DMS79 (cell line): ENCODE measurements at places on chromosomes 13 and 19.
A peak's percentile ranks its signal among the peaks of the same experiment; 100 is the strongest.

GRCh38 chr13:51778392-51778791 lies 25.6 kb downstream of the DHRS12 start:
- DNase-seq, result peak; percentile 32

DNA sequence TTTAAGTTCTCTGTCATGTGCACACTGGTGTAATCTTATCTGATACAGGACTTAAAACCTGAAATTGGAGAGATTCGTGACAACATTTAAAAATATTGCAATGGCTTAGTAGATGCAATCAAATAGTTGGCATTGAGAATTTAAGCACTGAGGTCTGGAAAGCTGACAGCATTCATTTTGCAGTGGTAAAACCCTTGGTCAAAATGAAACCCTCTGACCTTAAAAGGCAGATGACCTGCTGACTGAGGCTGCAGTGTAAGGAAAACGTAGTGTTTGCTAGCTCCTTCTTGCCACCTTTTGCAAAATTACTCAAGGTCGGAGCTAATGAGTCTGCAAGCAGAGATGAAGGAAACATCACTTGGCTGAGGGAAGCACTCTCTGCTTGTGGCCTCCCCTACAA lies 150.6 kb downstream of the KCTD12 start:
- DNase-seq, result no peak

DNA sequence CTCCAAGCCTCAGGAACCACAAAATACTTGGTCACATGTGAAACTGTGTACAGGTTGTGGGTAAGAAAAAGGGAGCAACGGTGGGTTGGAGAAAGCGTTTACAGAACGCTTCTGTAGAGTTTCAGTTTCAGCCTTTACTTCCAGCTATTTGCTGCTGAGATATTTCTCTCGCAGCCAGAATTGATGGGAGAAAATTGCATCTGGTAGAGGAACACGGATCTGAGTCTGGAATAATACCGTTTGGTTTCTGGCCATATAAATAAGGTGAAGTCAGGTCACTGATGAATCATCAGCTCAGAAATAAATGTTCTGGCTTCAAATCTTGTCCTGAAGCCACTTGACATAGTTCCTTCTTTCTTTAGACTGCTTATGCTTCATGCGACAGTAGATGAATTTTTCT lies 20.3 kb upstream of the RFC3 start:
- DNase-seq, result no peak

DNA sequence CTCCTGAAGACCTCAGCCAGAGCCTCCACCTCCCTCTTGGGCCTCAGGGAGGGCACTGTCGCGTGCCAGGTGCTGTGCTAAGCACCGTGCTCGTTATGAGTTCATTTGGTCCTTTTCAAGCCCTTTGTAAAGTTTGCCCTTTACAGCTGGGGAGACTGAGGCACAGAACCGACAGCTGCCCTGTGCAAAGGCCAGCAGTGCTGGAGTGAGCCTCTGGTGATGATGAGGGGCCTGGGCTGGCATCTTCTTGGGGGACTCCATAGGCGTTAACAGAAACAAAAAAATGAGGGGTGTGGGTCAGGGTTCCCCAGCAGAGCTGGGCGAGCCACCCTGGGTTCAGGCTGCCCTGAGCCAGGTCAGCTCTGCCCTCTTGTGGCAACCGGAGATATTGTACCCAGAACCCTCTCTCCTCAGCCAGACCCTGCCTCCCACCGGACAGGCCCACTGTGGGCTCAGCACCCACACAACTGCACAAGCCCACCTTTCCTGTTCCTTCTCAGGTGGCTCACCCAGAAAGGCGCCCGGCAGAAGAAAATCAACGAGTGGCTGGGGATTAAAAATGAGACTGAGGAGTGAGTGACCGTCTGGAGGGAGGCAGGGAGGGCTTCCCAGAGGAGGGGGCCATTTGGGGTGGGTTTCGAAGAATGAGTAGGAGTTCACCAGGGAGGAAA lies 5.5 kb upstream of the IFI30 start:
- no peak for DNase-seq

GRCh38 chr13:51733374-51734298 lies 70.3 kb downstream of the DHRS12 start:
- no peak for DNase-seq

DNA sequence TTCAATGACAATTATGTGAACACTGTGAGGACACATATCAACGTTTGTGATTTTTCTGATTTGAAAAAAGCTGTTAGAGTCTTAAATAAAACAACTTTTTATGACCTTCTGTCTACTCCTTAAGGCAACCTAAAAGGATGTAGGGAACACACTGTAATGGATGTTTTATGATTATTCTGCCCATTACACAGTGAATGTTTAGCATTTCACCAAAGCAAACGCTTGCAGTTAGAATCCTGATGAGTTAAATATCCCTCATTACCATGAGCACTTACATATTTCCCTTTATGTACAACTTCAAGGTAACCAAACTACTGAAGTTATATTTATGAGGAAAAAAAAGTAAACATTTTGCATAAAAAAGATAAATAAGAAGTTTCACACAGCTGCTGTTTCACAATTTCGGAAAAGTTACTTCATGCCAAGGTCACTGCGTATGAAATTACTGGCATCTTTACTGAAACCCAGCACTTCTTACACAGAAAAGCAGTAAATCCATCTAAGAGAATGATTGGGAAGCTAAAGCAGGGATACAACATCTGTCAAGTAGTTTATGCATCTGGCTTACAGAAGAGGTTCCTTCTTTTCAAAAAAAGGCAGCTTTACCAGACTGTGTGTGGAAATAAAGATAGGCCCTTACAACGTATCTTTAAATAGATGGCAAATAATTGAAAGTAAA lies 733.7 kb upstream of the ATXN8OS start:
- no peak for DNase-seq

- no peak for DNase-seq
These were observed 100.8 kb downstream of the UBL3 start for GRCh38 chr13:29749401-29750182.

DNA sequence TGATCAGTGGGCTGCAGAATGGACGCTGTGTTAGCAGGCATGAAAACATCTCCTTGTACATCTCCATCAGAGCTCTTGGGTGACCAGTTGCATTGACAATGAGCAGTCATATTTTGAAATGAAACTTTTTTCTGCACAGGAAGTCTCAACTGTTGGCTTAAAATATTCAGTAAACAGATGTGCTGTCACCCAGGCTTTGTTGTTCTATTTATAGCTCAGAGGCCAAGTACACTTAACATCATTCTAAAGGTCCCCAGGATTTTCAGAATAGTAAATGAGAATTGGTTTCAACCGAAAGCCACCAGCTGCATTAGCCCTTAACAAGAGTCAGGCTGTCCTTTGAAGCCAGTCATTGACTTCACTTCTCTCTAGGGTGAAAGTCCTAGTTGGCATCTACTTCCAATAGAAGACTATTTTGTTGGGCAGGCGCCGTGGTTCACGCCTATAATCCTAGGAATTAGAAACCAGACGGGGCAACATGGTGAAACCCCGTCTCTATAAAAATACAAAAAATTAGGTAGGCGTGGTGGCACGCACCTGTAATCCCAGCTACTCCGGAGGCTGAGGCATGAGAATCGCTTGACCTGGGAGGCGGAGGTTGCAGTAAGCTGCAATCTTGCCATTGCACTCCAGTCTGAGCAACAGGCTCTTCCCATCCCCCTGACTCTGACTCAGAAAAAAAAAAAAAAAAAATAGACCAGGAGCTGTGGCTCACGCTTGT lies 7.9 kb upstream of the PDE4A start:
- no peak for DNase-seq

- no peak for DNase-seq
These were observed 6.2 kb downstream of the ZC3H4 start for GRCh38 chr19:47107202-47107952.

DNA sequence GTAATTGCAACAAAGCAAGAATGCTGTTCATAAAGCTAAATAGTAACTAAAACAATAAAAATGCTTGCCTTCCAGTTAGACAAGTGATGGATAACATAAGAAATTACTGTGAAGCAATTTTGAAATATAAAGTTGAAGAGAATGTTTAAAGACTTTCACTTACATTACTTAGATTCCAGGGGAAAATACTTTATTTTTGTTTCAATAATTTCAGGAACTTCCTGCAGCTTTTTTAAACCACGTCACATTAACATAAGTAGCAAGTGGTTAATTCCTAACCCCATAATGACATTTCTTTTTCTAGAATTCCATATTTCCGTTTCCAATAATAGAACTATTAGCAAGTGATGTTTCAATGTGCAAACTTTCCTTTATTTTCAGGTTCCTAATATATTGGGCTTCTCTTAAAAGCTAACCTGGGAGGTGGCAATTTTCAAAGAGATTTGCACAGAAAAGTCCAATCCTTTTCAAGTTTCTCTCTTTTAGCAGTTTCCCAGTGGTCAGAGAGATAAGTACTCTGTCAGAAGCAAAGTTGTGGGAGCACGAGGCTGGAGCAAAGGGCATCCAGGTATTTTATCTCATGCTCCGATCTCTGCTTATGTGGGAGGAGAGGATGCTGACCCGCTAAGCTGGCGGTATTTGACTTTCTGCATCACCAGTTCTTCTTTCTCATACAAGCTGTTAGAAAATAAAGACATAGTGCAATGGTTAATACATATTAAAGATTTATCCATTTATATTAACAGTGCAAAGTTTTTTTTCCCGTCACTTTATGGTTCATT lies 1025.3 kb downstream of the EFNB2 start:
- DNase-seq, result no peak

DNA sequence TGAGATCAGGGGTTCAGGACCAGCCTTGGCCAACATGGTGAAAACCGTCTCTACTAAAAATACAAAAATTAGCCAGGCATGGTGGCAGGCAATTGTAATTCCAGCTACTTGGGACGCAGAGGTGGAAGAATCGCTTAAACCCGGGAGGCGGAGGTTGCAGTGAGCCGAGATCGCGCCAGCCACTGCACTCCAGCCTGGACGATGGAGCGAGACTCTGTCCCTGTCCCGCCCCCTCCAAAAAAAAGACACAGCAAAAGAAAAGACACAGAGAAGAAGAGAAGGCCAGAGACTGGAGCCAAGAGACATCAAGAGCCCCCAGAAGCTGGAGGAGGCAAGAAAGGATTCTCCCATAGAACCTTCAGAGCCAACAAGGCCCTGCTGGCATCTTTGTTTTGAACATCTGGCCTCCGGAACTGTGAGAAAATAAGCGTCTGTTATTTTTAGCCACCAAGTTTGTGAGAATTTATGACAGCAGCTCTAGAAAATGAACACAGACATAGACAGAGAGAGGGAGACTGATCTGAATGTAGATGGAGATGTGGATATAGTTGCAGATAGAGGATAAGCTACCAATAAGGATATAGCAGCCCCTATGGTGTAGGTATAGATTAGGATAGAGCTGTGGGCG lies 25.7 kb upstream of the PNMA8B start:
- DNase-seq, result no peak

DNA sequence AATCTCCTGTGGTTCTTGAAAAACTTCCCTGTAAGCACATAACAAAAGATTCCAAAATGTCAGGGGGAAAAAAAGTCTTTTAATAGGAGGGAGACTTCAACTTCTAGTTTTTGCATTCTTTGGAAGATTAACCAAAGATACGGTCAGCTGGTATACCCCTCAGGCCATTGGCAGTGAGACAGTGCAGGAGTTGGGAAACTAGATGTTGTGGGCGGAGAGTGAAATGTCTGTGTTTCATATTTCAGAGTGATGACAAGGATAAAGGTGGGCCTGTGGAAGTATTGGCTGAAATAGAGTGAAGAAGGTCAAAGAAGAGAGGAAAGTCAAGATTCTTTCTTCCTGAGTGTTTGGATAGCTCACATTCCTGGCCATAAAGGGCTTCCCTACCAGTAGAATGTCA lies 40.8 kb downstream of the CYP2B6 start:
- DNase-seq, result no peak

DNA sequence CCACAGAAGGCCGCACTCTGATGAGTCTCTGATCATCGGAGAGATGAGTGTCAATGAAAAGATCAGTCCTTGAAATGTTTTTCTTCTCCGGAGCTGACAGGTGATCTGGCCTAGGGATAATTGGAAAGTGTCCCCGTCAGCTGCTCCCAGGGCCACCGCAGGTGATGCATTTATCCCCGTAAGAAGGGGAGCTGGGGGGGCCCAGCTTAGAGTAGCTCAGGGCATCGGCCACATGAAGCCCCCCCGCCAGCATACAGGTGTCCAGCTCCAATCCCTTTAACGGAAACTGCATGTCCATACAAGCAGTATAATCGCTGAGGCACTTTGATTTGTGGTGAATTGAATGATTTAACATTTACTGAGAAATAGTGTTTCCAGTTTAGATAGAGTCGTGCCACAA lies 27.7 kb downstream of the ATP4B start:
- DNase-seq, result no peak

DNA sequence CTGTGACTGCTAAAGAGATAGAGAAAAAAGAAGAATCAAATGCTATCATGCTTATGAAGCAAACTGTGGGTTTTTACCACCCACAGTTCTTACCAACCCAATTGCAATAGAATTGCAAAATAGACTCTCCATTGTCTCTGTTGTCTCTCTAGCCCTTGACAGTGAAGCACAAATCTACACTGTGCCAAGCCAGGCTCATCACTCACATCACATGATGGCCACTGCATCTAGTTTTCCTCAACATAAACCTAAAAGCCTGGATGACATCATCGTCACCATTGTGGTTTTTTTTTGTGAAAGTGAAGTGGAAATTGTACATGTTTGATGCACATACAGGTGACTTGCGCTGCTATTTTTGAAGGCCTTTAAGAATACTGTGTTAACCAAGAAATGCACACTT lies 56.1 kb downstream of the KL start:
- no peak for DNase-seq

DNA sequence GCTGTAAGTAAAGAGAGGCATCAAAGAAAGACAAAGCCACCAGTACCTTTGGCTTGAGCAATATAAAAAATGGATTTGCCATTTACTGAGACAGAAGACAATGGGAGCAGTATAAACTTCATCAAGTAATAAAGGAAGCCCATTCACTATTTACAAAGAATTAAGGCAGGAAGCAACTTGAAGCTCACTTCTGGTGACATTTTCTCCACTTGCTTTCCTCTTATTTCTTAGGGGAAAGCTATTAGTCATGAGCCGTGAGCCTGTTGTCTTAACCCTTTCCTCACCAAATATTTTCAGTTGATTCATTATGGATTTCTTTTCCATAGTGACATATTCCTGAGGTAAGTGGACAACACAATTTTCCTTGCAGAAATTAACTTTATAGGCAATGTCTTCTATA lies 156.8 kb downstream of the DNAJC3 start:
- DNase-seq, result no peak

DNA sequence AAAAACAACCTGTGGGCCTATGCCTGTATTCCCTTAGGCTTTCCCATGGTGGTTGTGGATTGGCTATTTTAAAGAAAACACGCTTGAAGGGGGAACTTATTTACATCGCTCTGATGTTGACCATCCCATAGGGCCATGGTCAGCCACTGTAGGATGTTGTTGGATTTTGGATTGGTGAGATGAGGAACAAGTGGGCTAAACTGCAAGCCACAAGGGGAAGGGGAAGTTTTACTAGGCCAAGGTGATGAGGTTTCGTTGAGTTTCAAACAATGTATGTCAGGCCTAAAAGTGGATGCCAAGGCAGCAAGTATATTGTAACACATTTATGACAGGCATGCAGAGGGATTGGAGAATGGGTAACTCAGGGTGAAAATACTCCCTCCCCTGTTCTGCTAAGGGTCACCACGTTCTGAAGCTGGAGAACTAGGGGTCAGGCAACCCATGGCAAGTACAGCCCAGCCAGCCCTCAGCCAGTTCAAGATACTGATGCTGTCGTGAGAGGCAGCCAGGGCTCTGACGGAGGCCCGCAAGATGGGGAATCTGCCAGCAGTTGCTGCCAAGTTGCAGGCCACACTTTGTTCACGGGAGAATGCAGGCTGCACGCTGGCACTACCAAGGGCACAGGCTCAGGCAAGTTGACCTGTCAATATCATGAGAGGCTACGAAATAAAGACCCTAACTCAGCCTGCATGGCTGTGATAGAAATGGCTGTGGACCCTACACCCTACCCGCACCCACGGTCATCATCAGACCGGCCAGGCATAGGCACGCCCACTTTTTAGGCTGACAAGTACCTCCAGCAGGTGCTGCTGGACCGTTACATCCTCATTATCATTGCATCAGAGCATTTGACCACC lies 11.1 kb downstream of the IRGC start:
- DNase-seq, result no peak
